Astrocyte (in vitro differentiated cells and primary cell): ENCODE measurements at places on chromosomes 1 and 21.

DNA sequence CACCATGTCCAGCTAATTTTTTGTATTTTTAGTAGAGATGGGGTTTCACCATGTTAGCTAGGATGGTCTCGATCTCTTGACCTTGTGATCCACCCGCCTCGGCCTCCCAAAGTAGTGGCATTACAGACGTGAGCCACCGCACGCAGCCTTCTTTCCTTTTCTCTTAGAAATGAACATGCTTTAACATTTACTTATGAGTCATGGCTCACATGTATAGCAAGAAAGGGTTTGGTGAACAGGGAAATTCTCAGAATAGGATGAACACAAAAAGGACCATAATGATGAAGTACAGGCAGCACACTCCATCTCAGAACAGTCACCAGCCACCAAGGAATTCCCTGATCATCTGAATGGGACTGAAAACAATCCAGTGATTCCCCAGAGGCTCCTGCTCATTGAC is 9.4 kb upstream of the VAMP4 start:
- no peak for DNase-seq

DNA sequence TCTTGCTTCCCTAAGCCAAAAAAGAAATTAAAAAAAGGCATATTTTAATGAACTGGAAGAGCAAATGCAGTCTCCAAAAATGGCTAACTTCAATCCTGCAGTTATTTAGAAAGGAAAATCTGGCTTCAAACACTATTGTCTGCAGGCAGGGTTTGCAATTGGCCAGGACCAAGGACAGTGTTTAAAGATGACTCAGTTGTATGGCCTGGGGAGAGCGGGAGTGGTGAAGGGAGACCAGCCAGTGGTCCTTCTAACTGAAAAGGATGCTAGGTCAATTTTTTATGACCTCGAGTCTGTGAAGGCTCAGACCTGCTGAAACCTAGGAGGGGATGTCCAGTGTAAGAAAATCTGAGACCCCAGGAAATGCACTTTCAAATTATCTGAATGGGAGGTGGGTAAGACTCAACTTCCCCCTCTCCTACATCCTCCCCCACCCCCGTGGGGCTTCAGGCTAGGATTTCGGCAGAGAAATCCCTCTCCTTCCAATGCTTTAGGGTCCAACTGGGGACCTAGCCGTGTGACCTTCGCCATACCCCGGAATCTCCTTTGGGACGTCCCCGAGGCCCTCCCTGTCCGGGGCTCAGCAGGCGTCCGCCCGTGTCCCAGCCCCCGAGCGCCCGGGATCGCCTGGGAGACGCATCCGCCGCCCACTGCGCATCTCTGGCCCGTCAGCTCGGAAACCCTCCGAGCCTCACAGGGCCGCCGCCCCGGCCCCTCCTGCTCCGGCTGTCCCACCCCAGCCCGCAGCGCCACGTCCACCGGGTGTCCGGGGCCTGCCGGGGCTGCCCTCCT is 602 bp upstream of the RIMKLA start:
- DNase-seq: peak; percentile 18

GRCh38 chr21:42089093-42089631 is 18.0 kb downstream of the UMODL1 start:
- no peak for DNase-seq

- no peak for DNase-seq
Observed at GRCh38 chr1:83006271-83006670, 992.7 kb downstream of the TTLL7 start.

GRCh38 chr1:89942825-89943658 is 51.9 kb upstream of the ZNF326 start:
- no peak for DNase-seq

DNA sequence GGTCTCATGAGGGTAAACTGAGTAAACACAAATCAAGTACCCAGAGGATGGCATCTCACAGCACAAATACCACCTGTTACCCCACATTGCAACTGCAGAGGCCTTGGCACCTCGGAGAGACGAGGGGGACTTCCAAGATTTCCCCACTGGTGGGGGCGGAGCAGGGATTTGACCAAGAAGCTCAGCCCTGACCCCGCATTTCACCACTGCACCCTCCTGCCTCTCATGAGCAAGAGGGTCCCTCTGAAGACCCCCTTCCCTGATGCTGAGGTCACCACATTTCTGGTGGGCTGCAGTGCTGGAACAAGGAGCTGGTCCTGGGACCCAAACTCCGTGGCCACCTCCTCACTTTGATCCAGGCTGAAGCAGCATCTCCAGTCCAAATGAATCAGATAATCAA is 342.4 kb downstream of the NPHP4 start:
- no peak for DNase-seq

- DNase-seq: no peak
Observed at GRCh38 chr1:150560011-150560438, 10.8 kb downstream of the ADAMTSL4 start.

DNA sequence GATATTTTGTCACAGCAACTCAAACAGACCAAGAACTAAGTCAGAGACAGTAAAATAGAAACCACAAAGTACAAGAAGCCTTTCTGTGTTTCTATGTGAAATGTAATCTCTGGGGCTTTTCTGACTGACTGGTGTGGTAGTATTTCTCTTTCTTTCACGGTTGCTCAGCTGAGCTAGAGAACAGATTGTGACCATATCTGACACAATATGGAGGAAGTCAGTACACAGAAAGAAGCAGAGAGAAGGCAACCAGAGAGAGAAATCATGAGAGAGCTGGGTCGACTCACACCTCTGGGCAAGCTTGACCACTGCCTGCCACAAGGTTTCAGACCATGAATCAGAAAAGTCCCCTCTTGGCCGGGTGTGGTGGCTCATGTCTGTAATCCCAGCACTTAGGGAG is 208.9 kb upstream of the GREM2 start:
- DNase-seq: no peak

DNA sequence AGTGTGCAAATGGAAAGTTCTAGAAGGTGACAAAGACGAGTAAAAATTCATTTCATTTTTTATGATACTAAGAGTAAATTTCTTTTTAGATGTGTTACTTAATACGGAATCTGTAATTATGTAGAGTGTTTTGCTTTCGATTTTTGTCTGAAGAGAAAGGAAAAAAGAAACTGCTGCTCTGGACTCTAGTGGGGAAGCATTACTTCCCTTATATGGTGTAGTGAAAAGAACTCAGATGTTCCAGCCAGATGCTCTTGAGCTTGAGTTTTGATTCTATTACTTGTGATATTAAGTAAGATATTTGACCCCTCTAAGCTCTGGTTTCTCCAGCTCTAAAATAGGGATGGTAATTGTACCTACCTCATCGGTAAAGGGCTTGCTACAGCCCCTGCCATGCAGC is 12.2 kb upstream of the GPR161 start:
- no peak for DNase-seq

DNA sequence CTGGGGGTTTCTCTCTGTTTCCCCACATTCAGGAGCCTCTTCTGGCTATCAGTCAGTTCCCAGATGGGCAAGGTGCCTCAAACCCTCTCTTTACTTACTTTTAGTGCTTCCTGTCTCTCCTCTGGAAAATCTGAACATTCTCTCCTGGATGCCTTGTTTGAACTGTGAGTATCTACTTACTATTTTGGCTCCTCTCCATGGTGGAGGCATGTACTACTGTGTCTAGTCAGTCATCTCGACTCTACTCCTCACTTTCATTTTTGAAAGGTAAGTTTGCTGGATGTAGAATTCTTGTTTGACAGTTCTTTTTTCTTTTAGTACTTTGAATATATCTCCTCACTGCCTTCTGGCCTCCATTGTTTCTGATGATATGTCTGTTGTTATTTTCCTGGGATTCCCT is 70.9 kb upstream of the FAM78B start:
- no peak for DNase-seq

GRCh38 chr1:44348061-44348485 is 7.0 kb downstream of the ERI3 start:
- no peak for DNase-seq

- no peak for DNase-seq
Observed at GRCh38 chr1:38476111-38476849, 383.3 kb downstream of the RRAGC start.

DNA sequence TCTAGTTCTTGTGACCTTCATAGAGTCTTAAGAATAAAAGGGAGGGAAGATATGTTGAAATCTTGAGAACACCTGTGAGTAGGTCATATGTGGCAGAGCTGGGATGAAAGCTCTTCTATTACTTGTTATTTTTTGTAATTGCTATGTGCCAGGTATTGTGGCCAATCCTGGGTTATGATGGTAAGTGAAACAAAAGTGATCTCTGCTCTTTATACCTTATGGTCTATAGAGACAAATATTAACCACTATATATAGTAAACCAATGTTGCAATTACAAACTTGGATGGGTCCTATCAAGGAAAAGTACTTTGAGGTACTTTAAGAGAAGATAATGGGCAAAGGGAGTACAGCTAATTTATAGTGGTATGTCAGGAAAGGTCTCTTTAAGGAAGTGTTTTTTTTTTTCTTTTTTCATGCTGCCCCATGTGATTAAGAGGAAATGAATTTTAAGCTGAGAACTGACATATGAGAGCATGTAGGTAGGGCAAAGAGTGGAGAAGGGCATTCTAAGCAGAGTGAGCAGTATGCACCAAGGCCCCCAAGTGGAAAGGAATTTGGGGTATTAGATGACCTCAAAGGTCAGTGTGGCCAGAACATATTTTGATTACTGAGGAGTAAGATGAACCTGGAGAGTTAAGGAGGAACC is 43.3 kb downstream of the POU2F1 start:
- DNase-seq: no peak

DNA sequence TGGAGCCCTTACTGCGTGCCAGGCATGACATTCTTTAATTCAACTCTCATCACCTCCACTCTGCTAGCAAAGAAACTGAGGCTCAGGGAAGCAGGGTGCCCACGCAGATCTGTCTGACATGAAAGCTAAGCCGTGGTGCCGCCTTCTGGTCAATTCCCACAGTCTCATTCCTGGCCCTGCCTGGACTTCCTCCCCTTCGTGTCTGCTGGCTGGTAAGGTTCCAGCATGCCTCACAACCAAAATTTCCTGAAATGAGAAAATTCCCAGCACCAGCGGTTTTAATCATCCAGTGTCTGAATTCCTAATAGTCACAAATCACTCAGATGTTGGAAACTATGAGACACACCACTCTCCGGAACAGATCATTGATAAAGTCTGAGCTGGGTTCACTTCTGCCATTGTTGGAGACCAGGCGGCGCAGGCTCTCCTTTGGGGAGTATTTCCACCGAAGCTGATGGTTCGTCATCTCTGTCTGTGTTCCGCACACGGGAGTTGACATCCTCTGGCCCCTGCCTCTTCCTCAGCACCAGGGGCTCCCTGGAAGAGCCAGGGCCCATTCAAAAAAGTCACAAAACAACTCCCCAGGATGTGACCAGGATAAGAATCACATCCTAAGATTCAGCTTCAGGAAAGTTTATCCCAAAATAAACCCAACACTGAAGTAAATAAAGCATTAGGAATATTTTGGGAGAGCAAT is 167.7 kb downstream of the PLPP3 start:
- peak; percentile 68 for DNase-seq

DNA sequence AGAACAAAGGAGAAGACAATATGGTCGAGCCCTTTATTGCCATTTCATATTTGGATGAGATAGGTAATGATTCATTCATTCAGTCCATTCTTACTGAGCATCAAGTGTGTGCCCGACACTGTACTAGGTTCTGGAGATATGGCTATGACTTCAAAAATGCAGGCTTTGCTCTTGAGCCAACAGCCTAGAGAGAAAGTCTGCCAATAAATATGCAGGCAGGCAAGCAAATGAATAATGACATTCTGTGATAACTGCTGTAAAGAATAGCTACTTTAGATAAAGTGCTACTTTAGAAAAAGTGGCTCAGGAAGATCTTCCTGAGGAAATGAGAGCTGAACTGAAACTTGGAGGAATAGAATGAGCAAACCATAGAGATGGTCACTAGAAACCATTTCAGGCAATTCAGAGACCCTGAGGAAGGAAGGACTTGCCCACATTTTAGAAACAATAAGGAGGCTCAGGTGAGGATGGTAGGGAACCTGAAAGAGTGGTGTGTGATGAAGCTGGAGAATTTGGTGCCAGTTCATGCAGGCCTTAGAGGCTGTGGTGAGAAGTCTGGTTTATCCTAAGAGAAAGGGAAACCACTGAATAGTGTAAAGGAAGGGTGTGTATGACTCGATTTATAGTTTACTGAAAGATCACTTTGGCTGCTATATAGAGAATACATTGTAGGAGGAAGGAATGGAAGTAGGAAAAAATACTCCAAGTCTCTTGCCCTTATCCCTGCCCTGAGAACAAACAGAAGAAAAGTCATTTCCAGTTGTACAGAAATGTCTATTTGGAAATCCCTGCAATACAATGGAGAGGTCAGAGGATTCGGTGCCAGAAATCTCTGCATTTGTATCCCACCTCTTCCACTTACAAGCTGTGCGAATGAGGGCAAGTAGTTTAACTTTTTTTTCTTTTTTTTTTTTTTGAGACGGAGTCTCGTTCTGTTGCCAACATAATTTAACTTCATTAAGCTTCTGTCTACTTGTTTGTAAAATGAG is 167.9 kb downstream of the VPS13D start:
- peak; percentile 63 for DNase-seq

GRCh38 chr1:29439615-29440014 is 203.3 kb downstream of the PTPRU start:
- no peak for DNase-seq

- no peak for DNase-seq
Observed at GRCh38 chr1:54805466-54805865, 4.3 kb upstream of the TTC22 start.
